Fibroblast of lung (primary cell): ENCODE measurements at places on chromosomes 13 and 19. TPM values are rescaled to one million over a fixed set of nuclear protein-coding genes. Genes with fewer than 3 reads are reported as not detected.
A peak's percentile ranks its signal among the peaks of the same experiment; 100 is the strongest.

The IL4I1 gene
- 1.2 and 1.5 TPM in 2 replicates for total RNA-seq

The SH3GL1 gene
- total RNA-seq: 20.3 and 23.9 TPM in 2 replicates

The TRPM4 gene
- total RNA-seq: 6.9 and 18.7 TPM in 2 replicates

The ZNF575 gene
- 0.26 and 0.33 TPM in 2 replicates for total RNA-seq

The SIGLEC12 gene
- total RNA-seq: not detected in 2 replicates

The CDX2 gene
- total RNA-seq: not detected in 2 replicates

The SETDB2 gene
- total RNA-seq: 13.4 and 13.7 TPM in 2 replicates

The RPL13A gene
- 3,385 and 5,250 TPM in 2 replicates for total RNA-seq

The CRLF1 gene
- 2.3 and 2.5 TPM in 2 replicates for total RNA-seq

The KASH5 gene
- total RNA-seq: not detected in 2 replicates

The PSG2 gene
- not detected in 2 replicates for total RNA-seq

GRCh38 chr13:33349986-33350826, 64.7 kb upstream of the STARD13 start:
- DNase-seq: peak; percentile 47

- no peak for DNase-seq
Observed at GRCh38 chr19:57886046-57886445, 2.8 kb downstream of the ZNF814 start.

- DNase-seq: peak; percentile 100
Observed at GRCh38 chr13:100392709-100393630, 195.6 kb downstream of the GGACT start.

GRCh38 chr13:91145571-91146205, 201.8 kb upstream of the MIR17HG start:
- DNase-seq: no peak

DNA sequence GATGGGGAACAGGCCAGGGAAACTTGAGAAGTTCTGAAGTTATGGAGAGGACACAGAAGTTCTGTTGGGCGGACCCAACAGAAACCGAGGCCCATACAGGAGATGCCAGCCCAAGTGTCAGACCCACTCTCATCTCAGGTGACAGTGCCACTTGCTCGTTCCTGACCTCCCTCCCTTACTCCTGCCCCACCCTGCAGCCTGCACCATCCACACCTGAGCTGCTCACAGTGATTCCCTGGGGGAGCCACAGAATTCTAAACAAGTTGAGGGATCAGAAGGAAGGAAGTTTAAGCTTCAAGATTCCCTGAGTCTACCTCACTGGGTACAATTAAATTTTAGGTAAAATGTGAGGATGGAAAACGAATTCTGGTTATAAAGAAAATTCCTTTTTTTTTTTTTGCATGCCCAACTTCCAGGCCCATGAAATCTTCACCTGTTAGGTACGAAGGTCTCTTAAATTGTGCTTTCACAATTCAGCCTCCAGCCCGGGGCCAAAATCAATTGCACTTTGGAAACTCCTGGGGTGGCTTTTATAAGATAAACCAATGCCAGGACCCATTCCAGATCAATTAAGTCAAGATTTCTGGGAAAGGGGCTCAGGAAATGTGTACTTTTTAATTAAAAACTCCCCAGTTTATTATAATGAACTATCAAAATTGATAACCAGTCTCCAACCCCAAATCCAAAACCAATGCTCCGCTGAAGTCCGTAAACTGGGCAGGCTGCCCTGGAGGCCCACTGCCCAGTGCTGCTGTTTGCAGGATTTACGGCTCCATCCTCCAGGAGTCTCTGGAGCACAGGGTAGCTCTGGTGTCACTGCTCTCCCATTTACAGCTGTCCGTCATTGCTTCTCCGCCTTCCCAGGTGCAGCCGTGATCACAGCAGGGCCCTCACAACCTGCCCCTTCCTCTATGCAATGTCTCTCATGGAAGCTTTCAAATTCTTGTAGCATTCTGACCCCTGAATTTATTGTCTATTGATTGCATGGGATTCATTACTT, 643.5 kb downstream of the UQCRFS1 start:
- no peak for DNase-seq

- no peak for DNase-seq
Observed at GRCh38 chr13:99431927-99432608, 69.2 kb upstream of the TM9SF2 start.

DNA sequence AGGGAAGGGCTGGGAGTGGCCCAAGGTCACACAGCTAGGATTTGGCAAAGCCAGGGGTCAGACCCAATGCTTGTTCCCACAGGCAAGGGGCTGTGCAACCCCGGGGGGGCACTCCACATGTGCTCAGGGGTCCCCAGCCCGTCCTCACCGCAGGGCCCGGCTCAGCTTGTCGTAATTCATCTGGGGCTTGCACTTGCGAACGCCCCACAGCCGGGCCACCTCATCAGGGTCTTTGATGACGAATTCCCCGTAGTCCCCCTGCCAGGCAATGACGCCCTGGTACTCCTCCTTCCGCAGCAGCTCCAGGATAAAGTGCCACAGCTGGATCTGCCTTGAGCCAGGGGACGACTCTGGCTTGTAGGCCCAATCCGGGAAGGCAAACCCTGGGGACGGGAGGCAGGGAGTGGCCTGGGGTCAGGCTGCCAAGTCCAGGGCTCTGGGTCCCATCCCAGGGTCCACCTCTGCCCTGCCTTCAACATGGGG, 4.7 kb downstream of the ERF start:
- no peak for DNase-seq

GRCh38 chr13:78084401-78084800, 165.8 kb upstream of the EDNRB start:
- DNase-seq: no peak

DNA sequence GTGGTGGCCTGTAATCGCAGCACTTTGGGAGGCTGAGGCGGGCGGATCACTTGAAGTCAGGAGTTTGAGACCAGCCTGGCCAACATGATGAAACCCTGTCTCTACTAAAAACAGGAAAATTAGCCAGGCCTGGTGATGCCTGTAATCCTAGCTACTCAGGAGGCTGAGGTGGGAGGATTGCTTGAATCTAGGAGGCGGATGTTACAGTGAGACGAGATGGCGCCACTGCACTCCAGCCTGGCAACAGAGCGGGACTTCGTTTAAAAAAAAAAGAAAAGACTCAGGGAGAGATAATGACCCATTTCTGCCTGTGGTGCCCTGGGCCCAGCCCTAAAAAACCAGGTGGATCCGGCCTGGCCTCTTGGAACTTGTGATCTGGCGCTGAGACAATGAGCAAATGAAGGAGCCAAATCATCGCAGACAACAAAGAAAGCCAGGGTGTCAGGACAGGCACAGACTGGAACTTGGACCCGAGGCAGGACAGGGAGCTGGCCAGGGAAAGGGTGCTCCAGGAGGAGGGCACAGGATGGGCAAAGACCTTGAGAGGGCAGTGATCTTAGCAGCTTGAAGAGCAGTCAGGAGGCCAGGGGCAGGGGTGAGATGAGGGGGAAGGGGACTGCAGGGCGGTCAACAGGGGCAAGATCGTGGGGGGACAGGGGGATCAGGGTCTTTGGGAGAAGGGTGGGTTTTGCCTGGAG, 962 bp upstream of the JAK3 start:
- no peak for DNase-seq

DNA sequence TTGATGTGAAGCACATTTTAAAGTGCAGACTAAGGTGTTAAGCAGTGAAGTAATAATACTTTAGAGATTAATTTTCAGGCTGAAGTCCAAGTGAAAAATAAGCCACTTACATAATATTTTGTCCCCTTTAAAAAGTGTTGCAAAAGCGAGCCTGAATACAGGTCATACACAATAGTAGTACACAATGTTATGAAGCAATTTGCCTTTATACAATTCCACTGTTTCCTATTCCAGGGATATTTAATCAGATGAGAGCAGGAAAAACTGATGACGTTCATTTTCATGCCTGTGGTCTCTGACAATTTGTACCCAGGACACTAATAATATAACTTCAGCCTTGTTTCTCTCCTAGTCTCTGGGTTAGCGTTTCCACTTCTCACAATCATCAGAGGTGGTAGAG, 916.7 kb downstream of the PCDH9 start:
- peak; percentile 47 for DNase-seq

DNA sequence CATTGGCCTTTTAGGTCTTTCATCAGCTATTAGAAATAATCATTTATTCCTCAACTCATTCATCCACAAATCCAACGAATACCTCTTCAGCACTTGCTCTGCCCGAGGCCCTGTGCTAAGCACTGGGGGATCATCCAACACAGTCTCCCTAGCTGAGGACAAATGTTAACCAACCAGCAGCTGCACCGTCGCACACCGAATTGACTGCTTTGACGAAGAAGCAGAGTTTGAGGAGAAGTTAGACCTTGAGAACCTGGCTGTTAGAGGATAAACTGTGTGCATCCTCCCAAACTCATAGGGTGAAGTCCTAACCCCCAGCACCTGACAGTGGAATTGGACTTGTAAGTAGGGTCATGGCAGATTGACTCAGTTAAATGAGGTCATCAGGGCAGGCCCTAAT, 170.9 kb downstream of the USP12 start:
- no peak for DNase-seq

- no peak for DNase-seq
Observed at GRCh38 chr19:13747098-13747453, 17.2 kb upstream of the MRI1 start.

DNA sequence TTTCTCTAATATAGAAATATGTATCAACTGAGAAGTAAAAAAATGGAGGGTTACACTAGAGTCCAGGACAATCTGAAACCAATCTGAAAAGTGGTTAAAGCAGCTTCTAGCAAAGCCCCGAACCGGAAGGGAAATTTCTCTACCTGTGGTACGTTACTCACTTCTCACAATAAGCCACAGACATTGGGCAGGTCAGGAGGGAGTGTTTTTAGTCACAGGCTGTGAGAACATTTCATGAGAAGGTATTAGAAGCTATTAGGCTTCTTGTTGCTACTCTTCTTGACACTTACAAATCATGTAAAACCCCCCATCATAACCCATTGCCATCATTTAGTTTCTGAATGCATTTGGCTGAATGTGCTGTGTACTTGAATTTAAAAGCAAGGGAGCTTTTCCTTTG, 120.9 kb downstream of the NUFIP1 start:
- DNase-seq: no peak

GRCh38 chr19:33473653-33474305, 47.8 kb downstream of the PEPD start:
- peak; percentile 75 for DNase-seq

- no peak for DNase-seq
Observed at GRCh38 chr13:71291842-71292146, 575.2 kb downstream of the DACH1 start.

GRCh38 chr13:51223560-51224270, 1.5 kb downstream of the FAM124A start:
- no peak for DNase-seq

GRCh38 chr13:39417643-39418042, 185.3 kb downstream of the LHFPL6 start:
- peak; percentile 85 for DNase-seq

DNA sequence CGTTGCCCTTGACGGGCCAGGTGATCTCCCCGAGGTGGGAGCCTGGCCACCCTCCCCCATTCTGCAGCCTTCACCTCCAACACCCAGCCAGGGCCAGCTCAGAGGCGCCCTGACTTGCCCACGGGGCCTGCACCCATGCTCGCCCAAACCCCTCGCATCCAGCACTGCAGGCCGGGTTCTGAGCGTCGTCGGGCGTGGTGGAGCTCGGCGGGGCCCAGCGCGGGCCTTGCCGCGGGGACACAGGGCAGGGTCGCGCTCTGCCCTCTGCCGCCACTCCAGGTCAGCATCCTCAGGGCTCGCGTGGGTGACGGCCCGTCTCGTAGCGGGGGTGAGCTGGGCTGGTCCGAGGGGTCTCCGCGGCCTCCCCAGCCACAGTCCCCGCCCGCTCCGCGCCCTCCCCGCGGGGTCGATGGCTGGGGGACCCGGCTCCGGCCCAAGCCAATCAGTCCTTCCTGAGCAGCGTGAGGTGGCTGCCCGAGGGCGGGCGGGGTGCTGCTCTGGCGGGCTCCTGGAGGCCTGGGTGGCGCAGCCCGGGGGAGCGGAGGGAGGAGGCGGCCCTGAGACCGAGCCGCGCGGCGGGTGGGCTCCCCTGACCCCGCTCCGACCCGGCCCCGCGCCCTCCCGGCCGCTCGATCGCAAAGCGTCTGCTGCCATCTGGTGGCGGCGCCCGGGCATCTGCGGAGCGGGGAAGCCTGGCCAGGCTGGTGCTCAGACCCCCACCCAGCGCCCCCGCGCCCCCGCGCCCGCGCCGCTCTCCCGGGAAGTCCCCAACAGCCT, 61.4 kb downstream of the CCNE1 start:
- peak; percentile 7 for DNase-seq

DNA sequence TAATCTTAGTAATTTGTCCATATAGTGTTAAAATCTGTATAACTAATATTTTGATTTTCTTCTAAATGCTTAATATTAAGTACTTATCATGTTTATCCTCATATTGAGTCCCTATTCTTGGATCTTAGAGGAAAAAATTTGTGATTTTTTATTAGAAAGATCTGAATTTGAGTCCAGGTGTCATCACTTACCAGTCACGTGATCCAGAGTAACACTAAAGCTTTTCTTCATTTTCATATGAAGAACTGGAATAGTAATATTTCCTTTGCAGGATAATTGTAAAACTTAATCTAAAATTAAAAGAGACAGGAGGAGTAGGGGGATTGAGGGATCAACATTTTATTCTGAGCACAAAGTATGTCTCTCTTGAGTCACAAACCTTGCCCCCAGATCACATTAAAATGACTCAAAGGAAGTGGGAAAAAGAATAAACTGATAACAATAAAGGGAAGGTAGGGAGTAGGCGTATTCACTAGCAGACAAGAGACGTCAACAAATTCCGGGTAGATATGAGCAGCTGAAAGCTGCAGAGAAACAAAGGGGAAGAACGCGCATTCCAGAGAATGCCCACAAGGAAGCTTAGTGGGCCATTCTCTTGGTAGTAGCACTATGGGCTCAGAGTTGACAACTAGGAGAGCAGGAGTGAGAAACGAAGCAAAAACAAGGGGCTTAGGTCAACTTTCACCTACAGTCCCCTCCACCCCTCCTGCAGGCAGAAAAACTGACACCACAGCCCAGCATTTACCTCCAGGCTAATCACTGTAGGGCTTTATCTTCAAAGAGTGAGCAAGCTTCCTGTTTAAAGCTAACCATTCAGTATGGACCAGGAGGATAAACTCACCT, 123.1 kb downstream of the SPRY2 start:
- no peak for DNase-seq

GRCh38 chr19:14167576-14168138, 31.3 kb upstream of the ASF1B start:
- DNase-seq: no peak

DNA sequence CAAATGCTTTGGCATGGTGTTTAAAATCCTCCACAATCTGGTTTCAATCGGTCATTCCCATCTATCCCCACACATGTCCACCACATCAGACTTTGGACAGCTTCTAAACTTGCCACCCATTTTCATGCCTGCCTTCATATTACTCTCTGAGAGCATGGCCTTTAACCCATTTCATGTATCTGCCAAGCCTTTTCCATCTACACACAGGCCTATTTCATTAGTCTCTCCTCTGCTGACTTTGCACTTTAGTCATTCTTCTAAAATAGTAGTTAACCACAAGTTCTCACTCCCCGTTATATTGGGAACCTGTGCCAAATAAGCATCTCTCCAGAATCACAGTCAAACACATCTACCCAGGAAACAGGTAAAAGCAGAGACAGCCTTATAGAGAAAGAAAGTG, 142.2 kb downstream of the MZT1 start:
- DNase-seq: peak; percentile 20

GRCh38 chr19:46859637-46860124, 1.1 kb upstream of the ARHGAP35 start:
- DNase-seq: no peak
